ENCODE measurements at places on chromosomes 3 and 15. TPM values are rescaled to one million over a fixed set of nuclear protein-coding genes. Genes with fewer than 3 reads are reported as not detected.
A peak's percentile ranks its signal among the peaks of the same experiment; 100 is the strongest.

DNA sequence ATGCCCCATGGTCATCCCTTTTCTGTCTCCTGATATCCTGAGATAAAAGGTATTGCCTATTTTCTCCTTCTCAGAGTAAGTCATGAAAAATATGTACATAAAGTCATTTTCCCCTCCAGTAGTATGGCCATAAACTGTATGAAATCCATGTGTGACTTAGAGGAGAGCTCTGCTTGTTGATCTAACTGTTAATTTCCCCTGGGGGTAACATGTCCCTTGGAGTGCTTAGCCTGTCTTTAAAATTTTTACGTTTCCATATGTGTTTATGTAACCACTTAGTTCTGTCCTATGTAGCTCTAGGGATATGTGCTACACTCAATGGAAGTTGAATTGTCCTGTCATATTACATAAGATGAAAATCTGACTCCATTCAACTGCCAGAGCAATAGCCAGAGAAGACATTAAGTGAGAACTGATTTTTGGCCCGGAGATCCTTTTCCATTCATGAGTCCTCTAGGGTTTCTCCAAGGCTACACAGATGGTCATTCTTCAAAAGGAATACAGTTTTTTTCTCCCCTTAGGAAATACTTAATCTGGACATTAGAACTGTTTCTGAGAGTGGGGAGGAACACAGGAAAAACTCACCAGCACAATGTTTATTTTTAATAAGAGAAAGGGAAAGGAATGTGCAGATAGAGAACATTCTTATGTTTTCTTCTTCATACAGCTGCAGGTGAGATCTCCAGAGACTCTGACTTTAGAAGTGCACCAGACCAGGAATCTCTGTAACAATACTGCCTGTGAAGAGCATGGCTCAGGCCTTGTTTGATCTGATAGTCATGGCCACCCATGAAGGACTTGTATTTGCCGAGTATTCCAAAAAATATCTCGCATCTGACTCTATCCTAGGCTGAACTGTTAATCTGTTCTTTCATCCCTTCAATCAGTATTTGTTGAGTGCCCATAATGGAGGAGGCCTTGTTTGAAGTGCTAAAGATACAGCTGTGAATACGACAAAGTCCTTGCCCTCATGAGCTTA, 29.8 kb upstream of the CLRN1 start:
- no peak for DNase-seq
- no peaks in the 10 kb centered on the region for H3K27me3 ChIP-seq
- H3K36me3 ChIP-seq = no peaks in the 10 kb centered on the region
- H3K4me1 ChIP-seq = no peaks in the 10 kb centered on the region
- no peak overlapping the region for H3K4me3 ChIP-seq

DNA sequence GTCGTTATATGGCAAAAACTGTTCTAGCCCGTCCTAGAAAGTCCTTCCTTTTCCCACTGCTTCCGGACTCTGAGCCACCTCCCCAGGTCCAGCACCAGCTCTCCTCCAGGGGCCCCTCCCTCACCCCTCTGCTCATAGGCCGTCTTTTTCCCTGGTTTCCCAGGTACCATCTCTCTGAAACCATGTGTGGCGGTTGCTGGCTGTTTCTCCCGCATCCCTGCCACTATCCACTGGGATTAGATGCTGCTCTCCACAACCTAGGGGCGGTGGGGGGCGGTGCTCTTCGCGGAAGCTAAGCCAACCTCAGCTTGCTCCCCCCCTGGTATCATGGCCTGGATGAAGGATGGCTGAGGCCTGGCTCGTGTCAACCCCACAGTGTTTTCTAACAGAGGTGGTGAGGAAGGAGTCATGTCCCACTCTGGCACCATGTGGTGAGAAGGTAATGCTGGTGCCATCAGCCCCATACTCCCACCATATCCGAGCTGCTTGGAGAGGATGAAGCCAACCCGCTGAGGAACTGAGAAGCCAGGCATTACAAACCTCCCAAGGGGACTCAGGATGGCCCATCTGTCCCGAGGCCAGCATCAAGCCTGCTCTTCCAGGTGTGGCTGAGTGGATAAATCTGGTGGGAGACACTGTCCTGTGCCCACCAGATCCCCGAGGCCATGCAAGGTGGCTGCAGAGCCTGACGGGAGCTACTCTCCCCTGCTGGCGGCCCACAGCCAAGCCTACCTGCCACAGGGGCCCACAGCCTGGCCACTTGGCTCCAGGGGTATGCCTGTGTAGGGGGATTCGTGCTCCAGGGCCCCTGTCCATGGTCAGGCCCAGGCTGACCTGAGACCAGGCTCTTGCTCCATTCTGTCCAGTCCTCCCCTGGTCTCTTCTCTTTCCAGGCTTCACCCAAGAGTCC, 27.9 kb upstream of the SLC41A3 start:
- no peak overlapping the region for H3K4me3 ChIP-seq
- no peaks in the 10 kb centered on the region for H3K36me3 ChIP-seq
- peak; percentile 1 for DNase-seq

DNA sequence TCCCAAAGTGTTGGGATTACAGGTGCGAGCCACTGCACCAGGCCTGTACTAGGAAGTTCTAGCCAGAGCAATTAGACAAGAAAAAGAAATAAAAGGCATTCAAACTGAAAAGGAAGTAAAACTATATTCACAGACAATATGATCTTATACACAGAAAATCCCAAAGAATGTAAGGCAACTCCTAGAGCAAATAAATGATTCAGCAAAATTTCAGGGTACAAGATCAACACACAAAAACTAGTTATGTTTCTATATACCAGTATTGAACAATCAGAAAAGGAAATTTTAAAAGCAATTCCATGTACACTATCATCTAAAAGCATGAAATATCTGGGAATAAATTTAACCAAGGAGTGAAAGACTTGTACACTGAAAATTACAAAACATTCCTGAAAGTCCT, 180.6 kb downstream of the PDE8A start:
- H3K36me3 ChIP-seq = no peaks in the 10 kb centered on the region
- no peaks in the 10 kb centered on the region for H3K4me1 ChIP-seq
- no peak overlapping the region for H3K4me3 ChIP-seq
- no peak overlapping the region for H3K27ac ChIP-seq
- no peaks in the 10 kb centered on the region for H3K27me3 ChIP-seq

GRCh38 chr3:23052620-23053019, 150.5 kb upstream of the UBE2E2 start:
- no peak overlapping the region for H3K27ac ChIP-seq
- H3K4me1 ChIP-seq = no peaks in the 10 kb centered on the region
- H3K4me3 ChIP-seq = no peak overlapping the region
- H3K27me3 ChIP-seq = no peaks in the 10 kb centered on the region

The TBC1D23 gene
- 35.9 TPM for total RNA-seq

The TADA3 gene
- total RNA-seq = 504 TPM

GRCh38 chr15:64947211-64947610, 35.5 kb downstream of the ANKDD1A start:
- H3K27ac ChIP-seq = no peak overlapping the region
- H3K36me3 ChIP-seq = no peaks in the 10 kb centered on the region
- DNase-seq = no peak
